Upper lobe of left lung (tissue), 6 donors: ENCODE measurements at places on chromosomes 7 and 10. TPM values are rescaled to one million over a fixed set of nuclear protein-coding genes. Genes with fewer than 3 reads are reported as not detected.

- H3K36me3 ChIP-seq = peaks cover 4% of the 10 kb centered on the region
- no peaks in the 10 kb centered on the region for H3K27me3 ChIP-seq
- peaks cover 16% of the 10 kb centered on the region for H3K4me1 ChIP-seq
- H3K27ac ChIP-seq = no peak overlapping the region
- H3K4me3 ChIP-seq = no peak overlapping the region
- no peak for DNase-seq
Observed at GRCh38 chr10:1061930-1062774, 6.0 kb downstream of the WDR37 start.

DNA sequence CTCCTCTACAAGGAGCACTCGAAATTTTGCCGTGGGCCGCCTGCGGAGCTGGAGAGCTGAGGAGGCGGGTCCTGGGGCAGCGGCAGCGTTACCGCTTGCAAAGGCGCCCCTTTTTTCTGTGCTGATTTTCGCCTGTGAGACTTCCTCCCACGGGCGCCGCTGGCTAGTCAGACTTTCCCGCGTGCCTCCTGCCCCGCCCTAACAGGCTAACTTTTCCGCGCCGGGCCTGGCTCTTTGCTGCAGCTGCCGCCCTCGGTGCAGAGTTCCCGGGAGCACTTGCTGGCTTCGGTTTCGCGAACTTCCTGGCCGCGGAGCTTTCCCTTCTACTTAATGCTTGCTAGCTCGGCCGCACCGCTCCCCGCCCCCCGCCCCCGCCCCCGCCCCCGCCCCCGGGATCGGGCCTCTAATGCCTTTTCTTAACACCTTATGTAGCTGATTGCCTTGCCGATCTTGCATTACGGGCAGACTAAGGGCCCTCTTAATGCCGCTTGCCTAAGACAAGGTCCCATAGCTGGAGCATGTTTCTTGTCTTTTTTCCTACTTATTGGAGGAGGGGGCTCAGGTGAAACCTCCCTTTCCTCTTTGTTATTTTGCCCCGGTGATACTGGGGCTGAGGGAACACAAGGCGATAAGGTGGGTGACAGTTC lies 37.9 kb upstream of the RASGEF1A start:
- peak; percentile 83 for DNase-seq
- peak overlapping the region; percentile 46 for H3K4me3 ChIP-seq
- H3K27me3 ChIP-seq = no peaks in the 10 kb centered on the region
- peaks cover 10% of the 10 kb centered on the region for H3K4me1 ChIP-seq
- no peaks in the 10 kb centered on the region for H3K36me3 ChIP-seq

GRCh38 chr10:74084955-74085354 lies 65.7 kb downstream of the AP3M1 start:
- DNase-seq = no peak
- peaks cover 12% of the 10 kb centered on the region for H3K36me3 ChIP-seq

DNA sequence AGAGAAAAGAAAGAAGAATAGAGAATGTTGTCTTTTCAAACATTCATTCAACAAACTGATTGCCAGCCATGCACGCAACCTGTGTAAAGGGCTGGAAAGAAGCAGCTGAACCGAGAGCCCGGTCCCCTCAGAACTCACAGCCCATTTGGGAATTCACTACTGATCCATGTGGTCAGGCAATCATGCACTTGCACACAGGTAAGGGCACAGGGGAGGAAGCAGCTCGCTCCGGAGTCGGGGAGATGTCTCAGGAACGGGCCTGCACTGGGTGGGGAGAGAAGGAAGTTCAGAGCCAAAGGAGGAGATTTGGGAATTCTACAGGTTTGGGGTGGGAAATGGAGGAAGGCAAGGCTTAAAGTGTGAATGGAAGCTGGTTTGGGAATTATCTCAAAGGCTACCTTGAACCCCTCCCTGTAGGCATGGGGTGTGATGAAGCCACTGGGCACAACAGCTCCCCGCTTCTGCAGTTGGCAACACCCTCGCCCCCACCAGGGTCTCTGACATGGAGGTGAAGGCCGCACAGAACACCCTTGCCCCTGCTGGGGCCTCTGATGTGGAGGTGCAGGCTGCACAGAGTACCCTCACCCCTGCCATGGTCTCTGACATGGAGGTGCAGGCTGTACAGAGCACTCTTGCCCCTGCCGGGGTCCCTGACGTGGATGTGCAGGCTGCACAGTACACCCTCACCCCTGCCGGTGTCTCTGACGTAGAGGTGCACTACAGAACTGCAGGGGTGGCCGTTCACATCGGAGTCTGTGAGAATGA lies 194.4 kb upstream of the RNF32 start:
- H3K27me3 ChIP-seq = no peaks in the 10 kb centered on the region
- H3K4me3 ChIP-seq = no peak overlapping the region
- no peak overlapping the region for H3K27ac ChIP-seq
- no peak for DNase-seq
- H3K4me1 ChIP-seq = no peaks in the 10 kb centered on the region

- no peaks in the 10 kb centered on the region for H3K27me3 ChIP-seq
- no peak overlapping the region for H3K27ac ChIP-seq
- DNase-seq = no peak
- no peaks in the 10 kb centered on the region for H3K36me3 ChIP-seq
- H3K4me1 ChIP-seq = no peaks in the 10 kb centered on the region
- no peak overlapping the region for H3K4me3 ChIP-seq
Observed at GRCh38 chr7:97844036-97844435, 28.2 kb downstream of the ASNS start.

GRCh38 chr10:87593702-87594101 lies 66.0 kb upstream of the PAPSS2 start:
- H3K27me3 ChIP-seq = no peaks in the 10 kb centered on the region
- H3K4me3 ChIP-seq = no peak overlapping the region
- H3K27ac ChIP-seq = no peak overlapping the region
- DNase-seq = no peak

DNA sequence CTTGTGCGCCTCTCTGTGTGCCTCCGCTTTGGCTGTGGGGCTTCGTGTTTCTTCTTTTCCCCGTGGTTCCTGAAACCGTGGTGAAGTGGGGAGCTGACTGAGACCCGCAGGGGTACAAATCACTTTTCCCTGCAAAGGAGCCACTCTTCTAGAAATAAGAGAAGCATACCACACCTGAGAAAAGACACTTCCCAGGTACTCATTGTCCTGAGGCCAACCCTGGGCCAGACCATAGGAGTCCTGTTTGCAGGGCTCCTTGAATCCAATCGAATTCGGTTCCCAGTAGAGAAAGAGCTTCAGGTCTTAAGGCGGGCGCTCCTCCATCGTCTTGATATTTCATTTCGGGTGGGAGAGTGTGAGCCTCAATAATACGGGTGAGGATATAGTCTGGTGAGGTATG lies 32.4 kb upstream of the ZNF273 start:
- no peaks in the 10 kb centered on the region for H3K36me3 ChIP-seq
- no peaks in the 10 kb centered on the region for H3K27me3 ChIP-seq
- H3K27ac ChIP-seq = no peak overlapping the region

DNA sequence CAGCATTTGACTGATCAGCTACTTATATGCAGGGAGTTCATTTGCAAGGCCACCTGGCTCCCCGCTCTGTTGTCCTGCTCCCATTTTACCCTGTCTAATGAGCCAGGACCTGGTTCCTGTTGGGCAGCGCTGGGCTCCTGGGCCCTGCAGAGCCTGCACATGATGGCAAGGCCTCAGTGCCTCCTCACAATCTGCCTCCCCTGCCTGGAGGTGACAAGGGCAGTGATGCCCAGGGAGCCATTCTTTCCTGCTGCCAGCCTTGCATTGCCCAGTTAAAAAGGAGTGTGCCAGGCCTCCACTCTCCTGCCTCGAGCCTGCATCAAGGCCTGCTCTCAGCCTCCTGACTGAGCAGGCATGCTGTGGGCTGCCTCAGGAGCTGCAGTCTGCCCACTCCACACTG lies 28.5 kb downstream of the CHAT start:
- H3K4me1 ChIP-seq = no peaks in the 10 kb centered on the region
- no peak overlapping the region for H3K4me3 ChIP-seq
- DNase-seq = no peak
- H3K36me3 ChIP-seq = no peaks in the 10 kb centered on the region
- no peak overlapping the region for H3K27ac ChIP-seq

The FAM131B gene
- total RNA-seq = 5.7 TPM

The SPDYE11 gene
- total RNA-seq = not detected

The FGL2 gene
- total RNA-seq = 10.5 TPM

The HOXA10 gene
- total RNA-seq = not detected

The FRA10AC1 gene
- 9.7 TPM for total RNA-seq

The CEP55 gene
- total RNA-seq = 2.4 TPM

The NME8 gene
- 6.3 TPM for total RNA-seq

The IFIT1B gene
- total RNA-seq = 0.59 TPM

The LIPM gene
- total RNA-seq = not detected

The FANK1 gene
- total RNA-seq = 42.9 TPM

The LAMB4 gene
- not detected for total RNA-seq

The JAKMIP3 gene
- total RNA-seq = 0.13 TPM
